ENCODE measurements at places on chromosomes 2 and 18. TPM values are rescaled to one million over a fixed set of nuclear protein-coding genes. Genes with fewer than 3 reads are reported as not detected.

C1QL2 gene
- not detected for total RNA-seq

RGPD3 gene
- total RNA-seq, result 0.26 TPM

SPR gene
- total RNA-seq, result 12.2 TPM

DNA sequence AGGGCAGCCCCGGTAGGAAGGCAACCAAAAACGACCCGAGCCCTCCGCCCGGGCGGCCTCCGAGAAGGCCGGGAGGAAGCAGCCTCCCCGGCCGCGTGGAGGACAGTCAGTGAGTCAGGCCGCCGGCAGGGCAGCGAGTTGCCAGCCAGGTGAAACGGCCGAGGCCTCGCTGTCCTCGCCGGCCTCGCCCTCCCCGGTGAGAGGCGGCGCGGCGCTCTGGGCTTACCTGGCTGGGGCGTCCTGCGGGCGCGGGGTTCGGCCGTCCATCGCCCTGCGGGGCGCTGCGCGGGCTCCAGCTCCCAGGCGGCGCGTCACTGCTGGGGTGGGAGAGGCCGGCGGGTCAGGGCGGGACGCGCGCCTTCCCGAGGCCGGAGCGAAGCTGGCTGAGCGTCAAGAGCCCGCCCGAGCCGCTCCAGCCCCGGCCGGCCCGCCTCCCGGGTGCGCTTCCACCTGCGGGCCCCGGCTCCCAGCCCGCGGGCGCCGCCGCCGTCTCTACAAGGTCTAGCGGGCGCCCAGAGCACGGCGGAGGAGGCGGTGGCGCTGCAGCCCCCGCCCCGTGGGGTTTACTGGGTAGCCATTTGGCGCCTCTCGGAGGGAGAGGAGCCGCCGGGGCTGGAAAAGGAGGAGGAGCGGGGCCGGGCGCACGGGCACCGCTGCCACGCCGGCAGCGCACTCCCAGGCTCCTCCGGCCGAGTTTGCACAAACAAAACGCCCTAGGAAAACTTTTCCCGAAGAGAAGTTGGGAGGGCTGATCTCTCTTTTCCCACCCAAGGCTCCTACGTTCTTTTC, 499 bp downstream of the COBLL1 start:
- DNase-seq, result peak; percentile 38

LRP2 gene
- not detected for total RNA-seq

DNA sequence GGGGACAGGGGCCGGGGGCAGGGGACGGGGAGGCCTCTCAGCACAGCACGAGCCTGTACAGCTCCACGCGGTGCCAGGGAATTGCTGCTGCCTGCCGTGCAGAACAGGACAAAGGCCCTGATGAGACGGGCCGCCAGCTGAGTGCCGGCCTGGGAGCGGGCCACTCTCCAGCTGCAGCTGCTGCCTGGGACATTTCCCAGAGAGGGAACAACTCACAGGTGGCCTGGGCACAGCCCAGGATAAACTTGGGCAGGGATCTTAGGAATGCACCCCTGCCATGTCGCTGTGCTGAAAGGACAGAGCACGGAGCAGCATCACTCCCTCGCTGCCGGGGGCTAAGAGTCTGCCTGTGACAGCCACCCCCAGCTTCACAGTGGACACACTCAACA, 38.8 kb downstream of the CENPO start:
- no peak for DNase-seq

DNA sequence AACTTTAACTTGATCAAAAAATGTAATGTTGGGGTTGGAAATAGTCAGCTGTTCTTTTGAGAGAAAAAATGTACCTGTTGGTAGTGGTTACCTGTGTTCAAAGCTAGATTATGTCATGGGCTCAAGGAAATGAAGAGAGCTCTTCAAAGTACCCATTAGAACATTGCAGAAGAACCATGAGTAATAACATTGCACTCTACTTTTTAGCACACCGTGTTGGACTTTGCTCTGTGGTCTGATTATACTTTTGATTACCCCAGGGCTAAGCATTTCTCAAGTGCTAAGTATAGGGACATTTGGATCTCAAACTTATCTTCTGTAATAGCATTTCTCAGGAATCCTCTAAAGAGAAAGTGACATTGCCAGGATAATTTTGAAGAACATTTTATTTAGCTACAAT, 1122.8 kb upstream of the CELF4 start:
- DNase-seq, result peak; percentile 17

- no peak for DNase-seq
Observed at GRCh38 chr2:444937-445884, 157.3 kb upstream of the ALKAL2 start.

TNFRSF11A gene
- total RNA-seq, result under 0.01 TPM

Data from bronchial epithelial cell (primary cell).